NCI-H2081 treated with DMSO at 0.1 percent for 48 hours (cell line): ENCODE measurements at places on chromosomes 2 and 18.

DNA sequence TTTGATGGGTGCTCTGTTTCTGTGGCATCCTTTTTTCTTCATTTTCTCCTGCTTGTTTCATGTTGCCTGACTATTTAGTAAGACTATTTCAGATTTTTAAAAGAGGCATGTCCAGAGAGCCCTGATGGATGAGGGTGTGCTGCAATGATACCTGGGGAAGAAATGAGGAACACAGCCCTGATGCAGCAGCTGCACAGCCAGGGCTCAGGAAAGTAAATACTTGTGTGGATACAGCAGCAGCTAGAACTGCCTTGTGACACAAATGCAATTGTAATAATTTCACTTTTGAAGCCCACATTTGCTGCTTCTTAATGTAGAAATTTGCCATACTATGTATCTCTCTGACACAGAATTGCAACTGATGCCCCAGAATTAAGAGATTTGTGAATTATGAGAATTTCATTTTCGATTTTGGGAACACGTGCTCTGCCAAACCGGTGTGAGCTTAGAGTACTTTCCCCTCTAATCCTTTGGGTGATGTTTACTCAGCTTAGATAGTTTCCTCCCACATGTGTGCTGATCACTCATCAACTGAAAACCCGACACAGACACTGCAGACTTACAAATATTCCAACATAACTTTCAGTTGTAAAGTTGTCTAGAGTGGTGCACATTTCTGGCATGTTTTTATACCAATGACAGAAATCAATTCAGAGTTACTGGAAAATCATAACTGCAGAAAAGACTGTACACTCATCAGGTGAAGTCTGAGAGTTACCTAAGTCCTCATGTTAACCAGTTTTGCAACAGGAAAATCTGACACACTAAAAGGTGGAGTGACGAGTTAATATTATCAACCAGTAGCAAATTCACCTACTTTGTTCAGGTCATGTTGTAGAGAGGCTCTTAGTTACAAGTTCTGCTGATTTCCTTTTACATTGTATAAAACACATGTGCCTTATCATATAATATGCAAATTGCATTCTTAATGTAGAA, 383.4 kb downstream of the CBLN2 start:
- DNase-seq: peak; percentile 89

- no peak for DNase-seq
Observed at GRCh38 chr2:121350402-121350775, 65.4 kb upstream of the TFCP2L1 start.

DNA sequence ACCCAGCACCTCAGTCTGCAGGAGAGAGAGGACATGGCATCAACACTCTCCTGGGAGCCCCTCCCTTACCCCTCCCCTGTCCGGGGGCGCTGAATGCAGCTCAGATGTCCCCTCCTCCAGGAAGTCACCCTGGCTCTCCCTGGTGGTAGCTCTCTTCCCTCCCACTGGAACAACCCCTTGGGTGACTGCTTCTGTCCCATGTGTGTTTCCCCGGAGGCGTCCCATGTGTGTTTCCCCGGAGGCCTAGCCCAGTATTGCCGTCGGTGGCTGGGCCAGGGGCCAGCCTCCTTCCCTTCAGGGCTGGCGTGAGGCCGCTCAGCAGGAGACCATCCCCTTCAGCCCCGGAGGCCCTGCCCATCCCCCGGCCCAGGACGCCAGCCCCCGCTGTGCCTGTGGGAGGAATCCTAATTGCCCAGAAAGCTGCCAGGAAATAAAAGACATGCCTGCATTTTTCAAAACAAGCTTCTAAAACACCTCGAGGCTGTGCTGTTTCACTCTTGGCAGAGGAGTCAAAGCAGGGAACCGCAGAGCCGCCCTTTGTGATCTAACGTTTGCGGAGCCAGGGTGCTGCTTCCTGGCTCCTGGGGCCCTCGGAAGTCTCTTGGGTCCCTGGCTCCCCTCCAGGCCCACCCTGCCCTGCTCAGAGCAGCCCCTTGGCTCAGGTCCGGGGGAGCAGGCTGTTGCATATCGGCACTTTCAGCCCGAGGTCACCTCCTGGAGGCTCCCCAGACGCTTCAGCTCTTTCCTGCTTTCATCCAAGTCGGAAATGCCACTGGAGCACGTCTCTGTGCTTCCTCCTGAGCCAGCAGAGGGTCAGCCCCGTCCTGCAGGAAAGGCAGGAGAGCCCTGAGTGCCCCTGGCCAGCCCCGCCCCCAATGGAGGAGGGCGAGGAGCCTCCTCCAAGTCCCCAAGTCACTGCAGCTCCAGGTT, 11.4 kb downstream of the SNED1 start:
- DNase-seq: no peak

- DNase-seq: no peak
Observed at GRCh38 chr2:15107137-15107536, 454.0 kb downstream of the NBAS start.
